ENCODE measurements at places on chromosomes 6 and 20.
A peak's percentile ranks its signal among the peaks of the same experiment; 100 is the strongest.

DNA sequence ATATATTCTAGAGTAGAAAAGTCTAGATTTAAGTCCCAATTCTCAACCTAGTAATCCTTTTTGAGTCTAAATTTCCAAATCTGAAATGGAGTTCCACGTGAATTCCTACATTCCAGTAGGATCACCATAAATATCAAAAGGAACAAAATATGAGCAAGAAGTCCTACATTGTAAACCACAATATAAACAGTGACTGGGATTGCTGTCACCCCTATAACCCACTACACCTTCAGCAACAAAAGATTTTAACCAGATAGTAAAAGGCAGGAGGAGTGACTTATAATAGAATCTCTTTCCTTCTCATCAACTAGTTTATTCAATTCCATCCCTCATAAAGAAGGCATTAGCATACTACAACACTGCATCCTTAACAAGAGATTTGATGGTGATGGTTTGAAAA is 210.6 kb downstream of the KIF16B start:
- H3K27ac ChIP-seq, result no peak overlapping the region
- DNase-seq, result no peak
- H3K27me3 ChIP-seq, result no peaks in the 10 kb centered on the region
- no peak overlapping the region for H3K4me3 ChIP-seq

GRCh38 chr20:2809690-2810089 is 5.1 kb upstream of the C20orf141 start:
- no peak for DNase-seq
- no peaks in the 10 kb centered on the region for H3K4me1 ChIP-seq
- no peak overlapping the region for H3K4me3 ChIP-seq
- no peak overlapping the region for H3K27ac ChIP-seq
- H3K27me3 ChIP-seq, result peaks cover 62% of the 10 kb centered on the region

DNA sequence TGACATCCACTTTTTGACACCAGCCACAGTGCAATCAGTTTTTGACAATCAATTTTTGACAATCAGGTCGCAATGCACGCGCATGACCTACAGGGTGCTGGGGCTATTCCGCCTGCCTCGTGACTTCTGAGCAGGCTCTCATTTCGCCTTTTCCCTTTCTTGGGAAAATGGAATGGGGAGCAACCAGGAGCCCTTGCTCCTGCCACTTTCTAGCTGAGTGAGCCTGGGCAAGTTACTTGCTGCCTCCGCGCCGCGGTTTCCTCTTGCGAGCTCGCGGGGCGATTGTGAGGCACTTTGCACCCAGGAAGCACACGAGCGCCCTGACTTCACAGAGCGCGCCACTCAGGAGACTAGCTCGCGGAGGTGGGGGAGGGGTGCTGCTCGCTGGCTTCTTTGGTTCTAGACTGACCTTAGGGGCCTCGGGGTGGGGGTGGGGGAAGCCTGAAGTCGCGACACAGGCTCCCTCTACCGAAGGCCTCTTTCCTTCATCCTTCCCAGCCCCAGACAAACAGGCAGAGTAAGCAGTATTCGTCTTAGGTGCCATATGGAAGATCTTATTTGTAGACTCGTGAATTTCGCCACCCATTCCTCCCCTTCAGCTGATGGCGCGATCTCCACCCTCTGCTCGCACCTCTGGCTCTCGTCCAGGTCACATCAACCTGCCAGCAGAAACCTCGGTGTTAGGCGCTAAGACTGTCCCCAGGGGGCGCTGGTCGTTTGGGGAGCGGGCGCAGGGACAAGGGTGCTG is 4.6 kb downstream of the TP53TG5 start:
- peaks cover 22% of the 10 kb centered on the region for H3K4me1 ChIP-seq
- peak overlapping the region; percentile 84 for H3K27ac ChIP-seq
- peak; percentile 79 for DNase-seq
- H3K36me3 ChIP-seq, result peaks cover 9% of the 10 kb centered on the region

DNA sequence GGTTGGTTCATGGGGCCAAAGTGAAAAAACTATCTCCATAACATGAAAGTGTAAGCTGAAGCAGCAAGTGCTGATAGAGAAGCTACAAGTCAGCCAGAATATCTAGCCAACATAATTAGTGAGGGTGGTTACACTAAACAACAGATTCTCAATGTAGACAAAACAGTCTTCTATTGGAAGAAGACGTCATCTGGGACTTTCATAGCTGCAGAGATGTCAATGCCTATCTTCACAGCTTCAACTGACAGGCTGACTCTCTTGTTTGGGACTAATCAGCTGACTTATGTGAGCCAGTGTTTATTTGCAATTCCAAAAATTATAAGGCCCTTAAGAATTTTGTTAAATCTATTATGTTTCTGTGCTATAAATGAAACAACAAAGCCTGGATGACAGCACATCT is 63.2 kb downstream of the GMDS start:
- H3K4me3 ChIP-seq, result no peak overlapping the region
- H3K4me1 ChIP-seq, result peaks cover 11% of the 10 kb centered on the region
- H3K27ac ChIP-seq, result no peak overlapping the region
- H3K36me3 ChIP-seq, result peaks cover 5% of the 10 kb centered on the region

DNA sequence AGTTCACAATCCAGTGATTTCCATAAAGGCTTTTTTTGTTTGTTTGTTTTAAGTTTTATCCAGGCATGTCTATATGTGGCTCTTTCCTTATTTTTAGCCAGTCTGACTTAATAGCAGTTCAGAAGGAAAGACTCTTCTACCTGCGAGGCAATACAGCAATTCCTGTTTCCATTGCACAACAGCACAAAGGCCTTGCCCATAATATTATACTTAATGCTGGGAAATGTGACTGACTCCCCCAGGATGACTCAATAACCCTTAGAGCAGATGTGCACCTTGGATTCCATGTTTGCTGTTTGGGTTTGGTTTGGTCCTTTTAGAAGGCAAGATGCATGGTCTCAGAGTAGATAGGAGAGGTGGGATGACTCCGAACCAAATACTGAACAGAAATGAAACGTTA is 184.1 kb downstream of the MTFR2 start:
- no peak overlapping the region for H3K27ac ChIP-seq
- DNase-seq, result no peak
- peaks cover 2% of the 10 kb centered on the region for H3K27me3 ChIP-seq

DNA sequence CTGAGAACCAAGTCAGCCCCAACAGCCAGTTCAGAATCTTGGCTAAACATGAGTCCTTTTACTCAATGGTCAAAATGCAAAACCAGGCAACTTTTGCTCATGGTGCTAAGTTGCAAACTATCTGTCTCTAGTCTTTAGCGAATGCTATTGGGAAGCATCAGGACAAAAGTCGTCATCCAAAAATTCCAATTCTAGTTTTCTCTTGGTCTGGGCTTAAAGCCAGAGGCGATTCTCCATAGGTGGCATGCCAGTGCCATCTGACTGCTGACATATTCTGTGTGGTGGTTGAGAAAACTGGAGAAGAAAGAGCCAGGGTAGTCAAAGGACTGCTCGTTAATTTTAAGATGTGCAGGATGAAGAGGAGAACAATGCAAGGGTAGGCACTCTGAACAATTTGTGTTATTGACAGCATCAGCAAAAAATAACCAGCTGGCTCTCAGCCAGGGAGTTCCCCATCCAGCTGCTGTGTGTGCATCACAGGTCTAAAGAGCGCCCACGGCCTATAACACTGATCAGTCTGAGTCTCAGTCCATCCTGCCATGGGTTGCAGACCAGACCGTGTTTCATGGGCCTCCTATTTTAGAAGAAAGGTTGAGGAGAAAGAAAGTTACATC is 313.6 kb downstream of the ALDH8A1 start:
- H3K27me3 ChIP-seq, result peaks cover 9% of the 10 kb centered on the region
- no peak overlapping the region for H3K27ac ChIP-seq
- peaks cover 45% of the 10 kb centered on the region for H3K4me1 ChIP-seq
- peaks cover 3% of the 10 kb centered on the region for H3K36me3 ChIP-seq
- H3K4me3 ChIP-seq, result no peak overlapping the region
- DNase-seq, result no peak
